WTC11 (cell line): ENCODE measurements at places on chromosomes 5 and 9. TPM values are rescaled to one million over a fixed set of nuclear protein-coding genes. Genes with fewer than 3 reads are reported as not detected.

The CD14 gene
- total RNA-seq = 0.27 to 0.63 TPM (median 0.53 TPM) in 3 replicates

DNA sequence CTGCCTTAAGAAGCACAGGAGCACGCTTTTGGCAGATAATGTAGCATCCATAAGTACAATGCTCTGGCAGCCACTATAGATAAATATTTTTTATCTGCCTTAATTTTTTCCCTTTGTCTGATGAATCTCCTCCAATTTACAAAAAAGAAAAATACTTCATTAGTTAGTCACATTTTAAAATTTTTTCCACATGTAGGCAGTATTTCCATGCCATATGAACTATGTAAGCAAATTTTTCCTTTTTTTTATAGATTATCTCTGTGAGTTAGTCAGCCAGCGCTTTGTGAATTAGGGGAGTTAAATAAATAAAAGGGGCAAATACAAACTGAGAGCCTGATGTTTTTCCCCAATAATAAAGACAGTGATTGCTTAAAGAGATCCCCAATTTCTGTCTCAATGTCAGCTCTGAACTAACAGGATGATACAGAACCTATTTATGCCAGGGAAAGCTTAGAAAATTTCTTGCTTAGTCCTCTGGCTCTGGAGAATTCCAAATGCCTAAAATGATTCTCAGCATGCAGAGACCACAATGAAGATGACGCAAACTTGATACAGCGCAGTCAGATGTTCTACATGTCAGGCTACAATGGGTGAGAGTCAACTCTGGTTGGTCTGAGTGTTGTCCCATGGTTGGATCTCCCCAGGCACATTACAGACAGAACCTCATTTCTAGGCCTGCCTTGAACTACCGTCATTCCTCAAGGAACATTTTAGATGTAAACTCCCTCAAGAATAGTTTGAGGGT is 390.4 kb upstream of the CDH6 start:
- DNase-seq = no peak

The NME5 gene
- total RNA-seq = 0.74 to 0.89 TPM in 2 of 3 replicates, not detected in the other

The HTR1A gene
- total RNA-seq = 0.46 to 0.66 TPM (median 0.52 TPM) in 3 replicates

DNA sequence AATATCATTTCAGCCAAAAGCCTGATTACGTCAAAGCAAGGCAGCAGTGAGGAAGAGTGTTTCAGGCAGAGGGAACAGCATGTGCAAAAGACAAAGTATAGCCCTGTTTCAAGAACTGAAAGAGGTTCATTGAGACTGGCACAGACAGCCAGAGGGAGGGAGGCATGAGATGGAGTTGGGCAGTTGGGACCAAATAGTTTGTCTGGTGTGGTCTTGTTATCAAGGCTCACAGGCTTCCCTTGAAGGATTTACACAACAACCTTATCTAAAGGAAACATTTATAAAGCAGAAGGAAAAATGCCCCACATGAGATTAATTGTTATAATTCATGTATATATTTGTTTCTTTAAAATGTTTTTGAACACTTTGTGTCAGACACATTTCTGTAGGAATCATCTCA is 253.3 kb downstream of the DMAC1 start:
- no peak for DNase-seq

The TXNDC8 gene
- total RNA-seq = not detected in 3 replicates
